Posterior cingulate gyrus (tissue), 11 donors: ENCODE measurements at places on chromosomes 12 and 14.
A peak's percentile ranks its signal among the peaks of the same experiment; 100 is the strongest.

DNA sequence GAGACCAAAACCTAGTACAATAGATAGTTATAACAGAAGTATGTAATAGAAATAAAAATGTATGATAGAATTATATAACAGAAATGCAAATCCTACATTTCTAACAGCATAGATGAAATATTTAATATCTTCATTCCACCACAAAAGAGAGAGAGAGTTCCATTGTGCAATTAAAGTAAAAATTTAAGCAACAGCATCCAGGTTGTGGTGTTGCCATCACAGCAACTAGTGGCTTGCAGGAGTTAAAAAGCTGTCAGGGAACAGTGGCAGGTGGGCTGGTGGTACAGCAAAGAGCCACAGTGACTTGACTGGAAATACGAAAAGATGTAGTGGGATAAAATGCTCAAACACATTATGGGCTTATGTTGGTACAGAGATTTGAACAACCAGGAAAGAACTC lies 57.1 kb upstream of the MDM1 start:
- DNase-seq = no peak

DNA sequence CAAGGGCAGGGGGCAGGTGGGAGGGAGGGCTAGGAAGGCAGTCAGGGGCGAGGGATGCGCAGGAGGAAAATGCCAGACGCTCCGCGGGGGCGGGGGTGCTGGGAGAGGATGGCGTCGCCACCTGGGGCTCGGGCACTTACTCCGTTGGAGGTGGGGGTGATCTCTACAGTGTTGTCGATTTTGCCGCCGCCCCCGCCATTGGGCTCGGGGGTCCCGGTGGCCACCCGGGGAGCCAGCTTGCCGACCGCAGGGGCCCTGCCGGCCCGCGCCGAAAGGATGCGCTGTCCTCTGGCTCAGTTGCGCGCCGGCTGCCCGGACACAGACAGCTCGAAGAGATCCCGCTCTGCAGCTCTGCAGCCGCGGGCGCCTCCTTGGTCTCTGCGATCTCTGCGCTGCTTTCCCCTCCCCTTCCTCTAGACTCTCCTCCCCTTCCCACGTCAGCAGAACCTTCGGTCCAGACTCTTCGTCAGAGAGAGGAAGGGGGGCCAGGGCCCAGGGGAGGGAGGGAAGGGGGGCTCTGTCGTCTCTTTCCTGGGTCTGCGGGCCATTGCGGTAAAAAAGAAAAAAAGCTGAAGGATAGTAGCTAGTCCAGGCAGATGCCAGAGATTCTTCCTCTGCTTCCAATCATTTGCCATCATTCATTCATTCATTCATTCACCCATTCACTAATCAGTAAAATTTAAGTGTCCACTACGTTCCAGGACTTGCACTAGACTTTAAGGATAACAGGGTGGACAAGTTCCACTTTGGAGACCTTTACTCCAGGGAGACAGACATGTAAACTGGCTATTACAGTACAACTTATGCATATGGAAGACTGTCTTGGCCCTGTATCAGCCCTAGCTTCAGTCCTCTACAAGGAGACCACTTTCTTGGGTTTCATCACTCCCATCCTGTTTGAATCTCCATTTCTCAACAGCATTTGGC lies at the start of gene SLC22A17:
Gene SLC22A17, minus strand, starts transcription at position 382 of the 927 bp plus-strand sequence.
- DNase-seq = peak; percentile 92

DNA sequence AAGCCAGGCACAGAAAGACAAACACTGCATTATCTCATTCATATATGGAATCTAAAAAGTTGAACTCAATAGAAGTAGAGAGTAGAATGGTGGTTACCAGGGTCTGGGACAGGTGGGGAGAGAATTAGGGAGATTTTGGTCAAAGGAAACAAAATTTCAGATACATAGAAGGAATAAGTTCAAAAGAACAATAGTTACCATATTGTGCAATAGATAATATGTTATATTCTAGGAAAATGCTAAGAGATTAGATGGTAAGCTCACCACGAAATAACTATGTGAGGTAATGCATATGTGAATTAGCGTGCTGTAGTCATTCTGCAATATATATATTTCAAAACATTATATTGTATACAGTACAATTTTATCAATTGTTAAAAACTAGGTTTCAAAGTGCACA lies 442.5 kb downstream of the KCNH5 start:
- no peak for DNase-seq

DNA sequence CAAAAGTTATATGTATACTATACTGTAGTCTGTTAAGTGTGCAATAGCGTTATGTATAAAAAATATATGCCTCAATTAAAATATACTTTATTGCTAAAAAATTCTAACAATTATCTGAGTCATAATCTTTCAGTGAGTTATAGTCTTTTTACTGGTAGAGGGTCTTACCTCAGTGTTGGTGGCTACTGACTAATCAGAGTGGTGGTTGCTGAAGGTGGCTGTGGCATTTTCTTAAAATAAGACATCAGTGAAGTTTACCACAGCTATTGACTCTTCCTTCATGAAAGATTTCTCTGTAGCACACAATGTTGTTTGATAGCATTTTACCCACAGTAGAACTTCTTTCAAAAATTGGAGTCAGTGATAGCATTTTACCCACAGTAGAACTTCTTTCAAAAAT lies 23.4 kb downstream of the POLR3B start:
- DNase-seq = no peak

GRCh38 chr12:79191391-79191790 lies 326.8 kb downstream of the SYT1 start:
- no peak for DNase-seq

- DNase-seq = no peak
These were observed 74.1 kb upstream of the PRICKLE1 start for GRCh38 chr12:42663621-42664020.

DNA sequence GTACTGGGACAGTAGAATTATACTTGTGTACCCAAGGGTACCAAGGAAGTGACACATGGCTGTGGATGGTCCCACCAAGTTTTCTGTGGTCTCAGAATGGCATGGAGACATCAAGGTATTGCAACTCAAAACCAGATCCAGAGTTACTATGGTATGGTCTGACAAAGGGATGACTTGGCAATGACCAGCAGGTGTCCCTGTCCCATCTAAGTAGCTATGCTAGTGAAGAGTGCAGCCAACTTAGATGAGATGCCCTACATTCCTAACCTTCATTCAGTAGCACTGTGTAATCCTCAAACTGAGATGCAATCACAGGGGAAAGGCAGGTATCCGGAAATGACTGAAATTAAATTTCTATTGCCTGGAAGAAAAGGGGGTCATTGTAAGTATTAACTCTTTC lies 188.7 kb upstream of the TMEM260 start:
- DNase-seq = no peak

GRCh38 chr12:23043646-23044045 lies 418.7 kb downstream of the ETNK1 start:
- DNase-seq = no peak

- DNase-seq = no peak
These were observed 58.4 kb upstream of the FUT8 start for GRCh38 chr14:65354131-65354530.

- DNase-seq = no peak
These were observed 67.6 kb downstream of the C12orf56 start for GRCh38 chr12:64323006-64323405.

- no peak for DNase-seq
These were observed 73.1 kb upstream of the AMN1 start for GRCh38 chr12:31801872-31802271.

DNA sequence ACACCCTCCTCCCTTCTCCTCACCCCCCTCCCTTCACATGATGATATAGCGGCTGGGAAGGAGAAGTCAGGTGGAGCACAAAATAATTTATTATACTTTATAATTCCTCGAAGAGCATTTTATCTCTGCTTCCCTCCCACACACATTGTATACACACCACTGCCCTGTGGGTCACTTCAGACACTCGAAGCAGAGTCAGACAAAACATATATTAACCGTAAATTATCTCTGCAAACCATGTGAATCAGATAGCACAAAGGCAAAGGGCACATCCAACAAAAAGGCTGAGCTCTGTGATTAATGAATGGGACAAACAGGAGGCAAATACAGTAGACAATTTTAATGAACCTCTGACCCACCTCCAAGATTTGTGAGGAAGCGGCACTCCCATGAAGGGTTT lies 450.7 kb downstream of the GALC start:
- no peak for DNase-seq

- no peak for DNase-seq
These were observed 225.2 kb downstream of the FUT8 start for GRCh38 chr14:65637780-65638179.

GRCh38 chr12:9404469-9405260 lies 196.5 kb upstream of the PZP start:
- no peak for DNase-seq

- no peak for DNase-seq
These were observed 1.1 kb downstream of the BCAT1 start for GRCh38 chr12:24947541-24948419.

- peak; percentile 89 for DNase-seq
These were observed 84.6 kb upstream of the CPSF6 start for GRCh38 chr12:69154585-69155363.

DNA sequence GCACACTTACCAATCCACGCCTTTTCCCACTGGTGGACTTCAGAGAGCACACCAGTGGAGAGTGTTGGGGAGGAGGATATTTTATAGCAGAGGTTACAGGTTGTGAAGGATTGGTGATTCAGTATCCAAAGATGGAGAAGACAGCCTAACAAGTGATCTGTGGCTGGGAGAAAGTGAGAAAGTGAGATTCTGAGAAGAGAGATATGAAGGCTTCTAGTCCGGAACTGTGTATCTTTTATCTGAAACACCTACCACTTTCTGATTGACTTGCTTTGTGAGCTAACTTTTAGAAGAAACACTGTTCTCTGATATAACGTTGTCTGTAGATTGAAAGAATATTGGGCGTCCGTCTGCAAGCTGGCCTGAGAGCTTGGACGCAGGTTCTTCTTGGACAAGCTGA lies 24.0 kb downstream of the DYNC1H1 start:
- DNase-seq = no peak

DNA sequence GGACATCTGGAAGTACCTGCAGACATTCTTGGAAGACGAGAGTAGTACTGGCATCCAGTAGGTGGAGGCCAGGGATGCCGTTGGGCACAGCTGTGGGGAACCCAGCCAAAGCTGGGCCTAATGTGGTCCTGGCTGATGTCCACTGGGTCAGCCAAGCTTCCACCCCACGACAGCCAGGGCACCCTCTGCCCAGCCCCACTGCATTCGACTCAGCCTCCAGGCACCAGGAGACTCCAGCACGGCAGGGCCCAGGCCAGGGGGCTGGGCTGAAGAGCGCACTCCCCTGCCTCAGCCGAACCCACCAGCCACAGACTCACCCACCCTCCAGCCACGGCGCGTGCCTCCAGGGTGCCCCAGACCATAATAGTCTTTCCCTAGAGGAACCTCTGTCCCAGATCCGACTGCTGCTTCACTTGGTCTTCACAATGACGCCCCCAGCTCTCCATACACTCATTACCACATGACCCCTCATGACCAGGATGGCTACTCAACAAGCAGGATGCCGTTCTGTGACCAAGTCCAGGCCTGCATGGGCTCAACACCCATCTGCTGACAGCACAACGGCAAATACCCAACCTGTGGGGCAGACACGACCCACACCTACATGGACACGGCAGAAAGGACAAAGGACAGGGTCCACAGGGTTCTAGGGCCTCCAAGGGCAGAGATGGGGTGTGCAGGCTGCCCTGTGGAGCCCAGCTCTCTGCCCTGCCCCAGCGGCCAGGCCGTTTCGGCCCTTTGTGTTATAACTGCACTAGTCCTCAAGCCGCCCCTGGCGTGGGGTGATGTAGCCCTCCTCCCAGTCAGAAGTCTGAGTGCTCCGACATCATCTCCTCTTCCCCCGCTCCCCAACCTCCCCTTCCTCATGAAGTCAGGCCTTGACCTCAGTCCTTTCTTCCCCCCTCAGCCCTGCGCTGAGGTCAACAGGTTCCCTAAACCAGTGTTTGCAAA lies 22.8 kb downstream of the ITPK1 start:
- no peak for DNase-seq

DNA sequence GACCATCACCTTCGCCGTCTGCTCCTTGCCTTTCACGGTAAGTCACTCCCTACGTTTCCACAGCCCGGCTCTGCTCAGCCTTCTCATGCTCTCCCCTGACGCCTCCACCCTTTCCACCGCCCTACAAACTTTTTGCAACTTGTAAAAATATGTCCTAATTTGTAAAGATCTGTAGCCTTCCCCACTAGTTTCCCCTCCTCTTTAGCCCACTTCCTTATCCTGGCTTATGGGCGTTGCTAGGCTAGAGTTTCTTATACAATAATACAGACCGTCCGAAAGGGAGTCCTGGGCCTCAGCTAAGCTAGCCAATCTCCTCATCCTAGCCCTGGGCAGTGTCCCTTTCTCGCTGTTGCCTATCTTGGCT lies 1.2 kb downstream of the PTGER2 start:
- no peak for DNase-seq

DNA sequence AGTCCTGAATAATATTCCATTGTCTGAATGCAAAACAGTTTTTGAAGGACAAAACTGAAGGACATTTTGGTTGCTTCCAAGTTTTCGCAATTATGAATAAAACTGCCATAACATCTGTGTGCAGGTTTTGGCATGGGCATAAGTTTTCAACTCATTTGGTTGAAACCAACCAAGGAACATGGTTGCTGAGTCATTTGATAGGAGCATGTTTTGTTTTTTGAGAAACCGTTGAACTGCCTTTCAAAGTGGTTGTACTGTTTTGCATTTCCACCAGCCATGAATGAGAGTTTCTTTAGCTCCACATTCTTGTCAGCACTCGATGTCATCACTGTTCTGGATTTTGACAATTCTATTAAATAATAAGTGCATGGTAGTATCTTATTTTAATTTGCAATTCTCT lies 23.0 kb upstream of the GSG1 start:
- no peak for DNase-seq

- no peak for DNase-seq
These were observed 1.2 kb upstream of the CLEC7A start for GRCh38 chr12:10131111-10131690.

DNA sequence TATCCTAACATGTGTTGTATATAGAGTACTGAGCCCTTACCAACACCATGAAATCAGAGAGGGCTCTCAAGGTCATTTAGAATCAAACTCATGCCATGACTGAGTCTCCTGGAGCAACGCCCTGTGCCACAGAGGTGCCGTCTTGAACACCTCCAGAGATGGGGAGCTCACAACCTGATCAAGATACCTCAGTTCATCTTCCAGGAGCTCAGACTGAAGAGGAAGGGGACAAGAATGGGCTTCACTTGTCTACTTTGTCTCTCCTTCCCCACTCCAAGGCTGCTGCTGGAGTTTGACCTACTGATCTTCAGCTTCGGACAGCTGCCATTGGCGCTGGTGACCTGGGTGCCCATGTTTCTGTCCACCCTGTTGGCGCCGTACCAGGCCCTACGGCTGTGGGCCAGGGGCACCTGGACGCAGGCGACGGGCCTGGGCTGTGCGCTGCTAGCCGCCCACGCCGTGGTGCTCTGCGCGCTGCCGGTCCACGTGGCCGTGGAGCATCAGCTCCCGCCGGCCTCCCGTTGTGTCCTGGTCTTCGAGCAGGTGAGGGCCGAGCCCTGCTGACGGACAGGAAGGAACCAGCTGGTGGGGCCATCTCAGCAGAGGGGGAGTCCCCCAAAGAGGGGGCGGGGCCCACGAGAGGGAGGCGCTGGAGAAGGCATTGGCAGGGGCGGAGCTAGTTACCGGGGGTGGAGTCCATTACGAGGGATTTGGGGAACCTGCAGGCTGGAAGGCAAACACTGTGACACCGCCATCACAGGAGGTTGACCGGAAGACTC lies 12.0 kb downstream of the SOAT2 start:
- no peak for DNase-seq
